Adrenal gland (tissue), 19 donors: ENCODE measurements at places on chromosomes 3 and 15.

GRCh38 chr15:98280284-98280975 is 319.9 kb downstream of the ARRDC4 start:
- no peak for DNase-seq

DNA sequence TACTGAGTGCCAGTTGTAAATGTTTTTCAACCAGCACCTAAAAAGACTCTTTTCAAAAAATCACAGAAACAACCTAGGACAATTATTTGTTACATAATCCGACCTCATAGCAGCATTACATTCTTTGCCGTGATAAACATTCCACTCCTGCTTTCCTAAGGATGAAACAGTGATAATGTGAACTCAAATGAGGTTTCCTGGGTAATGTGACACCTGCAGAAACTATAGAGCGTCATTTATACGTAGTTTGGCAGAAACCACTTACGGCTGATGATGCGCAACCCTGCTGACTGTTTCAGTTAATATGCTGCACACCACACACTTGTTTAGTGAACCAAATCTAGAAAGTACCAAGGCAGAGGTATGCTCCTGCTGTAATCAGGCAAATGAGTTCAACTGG is 55.8 kb downstream of the SEMA6D start:
- DNase-seq = no peak

GRCh38 chr15:63256433-63257274 is 20.8 kb upstream of the APH1B start:
- DNase-seq = no peak

DNA sequence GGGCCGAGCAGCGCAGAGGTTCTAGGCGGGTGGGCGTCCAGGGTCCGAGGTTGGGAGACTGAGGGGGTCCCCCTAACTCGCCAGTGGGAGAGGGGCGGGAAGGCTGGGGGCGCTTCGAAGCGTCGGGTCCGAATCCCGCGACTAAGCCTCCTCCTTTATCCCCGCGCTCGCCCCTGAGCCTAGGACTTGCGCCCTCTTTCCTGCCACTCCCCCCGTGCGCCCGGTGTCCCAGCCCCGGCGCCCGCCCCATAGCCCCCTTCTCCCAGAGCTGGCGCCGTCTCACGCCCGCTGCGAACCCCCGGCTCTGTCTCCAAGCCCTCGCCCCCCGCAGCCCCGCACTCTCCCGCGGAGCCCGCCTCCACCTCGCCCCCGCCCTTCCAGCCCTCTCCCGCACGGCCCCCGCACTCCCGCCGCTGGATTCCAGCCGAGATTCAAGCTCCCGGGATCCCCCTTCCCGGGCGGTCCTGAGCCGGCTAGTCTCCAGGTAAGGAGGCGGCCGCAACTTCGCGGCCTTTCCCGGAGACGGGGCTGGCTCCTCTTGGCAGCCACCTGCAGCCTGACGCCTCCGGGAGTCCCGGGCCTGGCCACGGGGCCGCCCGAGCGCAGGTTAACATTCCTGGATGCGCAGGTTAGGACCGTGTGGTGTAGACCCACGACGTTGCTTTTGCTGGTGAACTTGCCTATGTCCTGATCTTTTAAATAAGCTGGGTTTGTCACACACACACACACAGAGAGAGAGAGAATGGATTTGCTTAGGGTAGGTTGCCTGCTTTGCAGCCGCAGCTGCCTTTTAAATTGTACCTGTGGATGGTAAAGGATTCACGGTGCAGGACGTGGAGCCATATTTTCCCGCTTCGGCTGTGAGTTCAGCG is 563 bp downstream of the PXYLP1 start:
- peak; percentile 51 for DNase-seq

DNA sequence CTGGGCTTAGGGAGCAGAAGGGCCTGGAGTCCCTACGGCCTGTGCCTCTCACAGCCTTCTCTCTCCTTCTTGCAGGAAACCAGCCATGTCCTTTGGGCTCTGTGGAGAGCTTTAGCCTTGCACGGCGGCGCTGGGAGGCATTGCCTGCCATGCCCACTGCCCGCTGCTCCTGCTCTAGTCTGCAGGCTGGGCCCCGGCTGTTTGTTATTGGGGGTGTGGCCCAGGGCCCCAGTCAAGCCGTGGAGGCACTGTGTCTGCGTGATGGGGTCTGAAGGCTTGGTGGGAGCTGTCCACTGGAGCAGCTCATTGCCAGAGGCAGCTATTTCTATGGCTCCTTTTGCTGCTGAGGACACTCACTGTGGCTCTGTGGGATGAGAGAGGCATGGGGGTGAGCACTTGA is 4.1 kb downstream of the KLHDC8B start:
- no peak for DNase-seq

GRCh38 chr3:105594219-105594618 is 227.5 kb downstream of the ALCAM start:
- no peak for DNase-seq

GRCh38 chr3:181885868-181886630 is 174.3 kb downstream of the SOX2 start:
- no peak for DNase-seq

GRCh38 chr3:49683162-49683561 is 6.1 kb downstream of the MST1 start:
- no peak for DNase-seq

DNA sequence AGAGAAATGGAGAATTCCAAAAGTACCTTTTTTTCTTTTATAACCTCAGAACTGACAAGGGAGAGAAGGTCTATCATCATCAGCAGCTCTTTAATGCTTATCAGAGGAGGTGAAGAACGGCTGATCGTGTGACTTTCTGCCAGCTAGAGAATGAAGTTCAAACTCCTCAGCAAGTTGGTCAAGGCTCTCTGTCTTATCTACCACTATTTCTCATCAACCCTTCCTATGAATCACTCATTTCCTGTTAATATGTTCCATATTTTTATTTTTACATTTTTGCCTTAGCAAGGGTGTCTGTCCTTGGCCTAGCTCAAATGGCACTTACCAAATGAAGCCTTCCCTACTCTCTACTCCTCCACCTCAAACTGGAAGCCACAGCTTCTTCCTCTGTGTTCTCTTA is 73.1 kb upstream of the TSPAN3 start:
- DNase-seq = peak; percentile 39

DNA sequence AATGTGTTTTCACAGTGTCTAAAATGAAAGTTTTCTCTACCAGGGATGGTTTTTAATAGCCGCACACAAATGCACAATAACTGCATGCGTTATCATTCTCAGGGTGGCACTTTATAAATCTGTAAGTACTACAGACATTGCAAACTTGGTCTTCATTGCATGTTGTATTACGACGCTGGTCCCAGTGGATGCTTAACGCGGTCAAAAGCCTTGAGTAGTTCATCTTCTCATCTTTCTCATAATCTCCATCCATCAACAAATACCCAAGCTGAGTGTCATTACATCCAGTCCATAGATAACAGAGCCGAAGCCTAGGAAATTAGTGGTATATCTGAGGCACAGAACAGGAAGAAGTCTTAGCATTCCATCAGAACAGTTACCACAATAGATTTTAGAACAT is 72.6 kb downstream of the USF3 start:
- DNase-seq = no peak

DNA sequence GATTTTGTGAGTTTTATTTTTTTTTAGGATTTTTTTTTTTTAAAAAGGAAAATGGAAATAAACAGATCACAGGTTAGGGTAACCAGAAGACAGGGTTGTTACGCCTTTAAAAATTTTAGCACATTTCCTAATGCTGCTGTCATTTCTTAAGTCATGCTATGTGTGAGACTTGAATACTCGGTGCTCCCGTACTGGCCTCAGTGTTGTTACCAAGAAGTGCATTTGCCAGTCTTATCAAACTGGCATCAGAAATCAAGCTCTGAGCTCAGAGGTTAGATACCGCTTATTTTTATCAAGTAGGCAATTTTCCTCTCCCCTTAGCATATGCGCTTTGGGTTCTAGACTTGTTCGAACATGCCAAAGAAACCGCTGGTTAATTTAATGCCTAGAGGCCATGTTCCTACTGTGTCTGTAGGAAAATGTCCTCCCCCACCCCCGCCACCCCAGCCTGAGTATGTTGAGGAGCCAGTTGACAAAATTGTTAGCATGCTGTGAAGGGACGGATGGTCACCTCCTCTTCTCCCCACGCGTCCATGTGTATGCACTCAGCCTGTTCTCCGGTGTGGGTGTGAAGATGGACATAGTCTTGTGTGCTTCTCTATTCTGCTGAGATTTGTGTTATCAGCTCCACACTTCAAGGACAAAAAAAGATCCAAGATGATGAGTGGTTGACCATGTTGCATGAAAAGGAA is 88.9 kb downstream of the ITPR1 start:
- no peak for DNase-seq

- DNase-seq = no peak
Observed at GRCh38 chr15:86526938-86527690, 447.4 kb downstream of the AGBL1 start.

GRCh38 chr15:77143191-77143590 is 72.3 kb upstream of the TSPAN3 start:
- DNase-seq = no peak

DNA sequence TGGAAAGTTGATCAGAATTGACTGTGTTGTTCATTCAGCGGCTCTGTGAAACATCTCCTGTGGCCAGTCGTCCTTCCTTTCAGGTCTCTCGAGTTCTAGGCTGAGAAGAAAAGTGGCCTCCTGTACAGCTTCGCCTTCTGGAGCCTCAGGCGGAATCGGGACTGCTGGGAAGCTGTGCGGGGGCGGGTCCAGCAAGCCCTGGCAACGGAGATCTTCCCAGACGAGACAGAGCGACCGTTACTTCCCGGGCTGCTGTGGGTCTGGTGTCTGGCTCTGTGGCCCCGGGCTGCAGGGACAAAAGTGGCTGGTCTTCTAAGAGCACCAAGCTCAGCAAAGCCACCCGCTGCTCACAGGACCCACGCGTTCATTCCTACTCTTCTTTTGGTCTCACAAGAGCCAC is 88.6 kb upstream of the CACNA2D3 start:
- DNase-seq = no peak

GRCh38 chr3:81249540-81250029 is 511.9 kb downstream of the GBE1 start:
- DNase-seq = no peak

DNA sequence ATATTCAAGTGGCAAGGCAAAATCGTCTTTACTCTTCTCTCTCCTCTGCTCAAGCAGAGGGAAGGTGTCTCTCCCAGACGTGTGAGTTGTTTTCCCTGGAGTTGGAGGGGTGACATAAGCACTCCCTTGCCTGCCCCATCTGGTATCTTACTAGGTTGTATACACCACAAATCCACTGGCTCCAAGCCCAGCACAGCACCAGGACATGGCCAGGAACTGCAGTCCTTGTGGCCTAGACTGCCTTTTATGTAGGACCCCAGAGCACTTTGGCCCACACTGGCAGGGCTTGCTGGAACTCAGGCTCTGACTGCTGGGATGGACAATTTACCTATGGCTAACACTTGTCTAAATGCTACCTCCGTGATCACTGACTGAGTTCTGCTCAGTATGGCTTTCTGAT is 34.0 kb downstream of the DZIP3 start:
- no peak for DNase-seq

DNA sequence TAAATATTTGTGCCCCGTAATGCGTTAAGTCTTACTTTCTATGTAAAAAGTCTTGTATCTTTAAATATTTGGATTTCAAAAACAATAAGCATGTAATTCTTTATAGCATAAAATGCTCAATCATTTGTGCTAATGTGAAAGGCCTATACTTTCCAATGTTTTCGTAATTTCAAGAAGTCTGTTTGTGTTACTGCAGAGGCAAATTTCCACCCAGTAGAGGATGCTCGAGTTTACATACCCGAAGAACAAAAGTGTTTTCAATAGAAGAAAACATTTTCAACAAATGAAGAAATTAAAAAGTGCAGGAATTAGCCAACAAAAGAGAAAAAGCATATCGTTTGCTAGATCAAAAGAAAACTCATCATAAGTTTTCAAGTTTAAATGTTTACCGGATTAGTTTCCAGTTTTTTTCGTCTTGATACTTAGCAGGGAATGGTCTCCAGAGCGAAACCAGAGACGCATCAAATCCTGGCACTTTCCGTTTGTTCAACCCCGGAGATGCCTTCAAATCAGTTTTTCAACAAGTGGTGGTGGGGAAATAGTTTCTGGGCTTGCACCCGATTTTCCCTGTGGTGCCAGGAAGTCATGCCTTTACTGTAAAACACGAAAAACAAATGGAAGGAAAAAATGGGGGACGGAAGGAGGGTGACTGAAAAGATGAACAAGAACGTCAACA is 1.0 kb downstream of the CGGBP1 start:
- DNase-seq = peak; percentile 9

DNA sequence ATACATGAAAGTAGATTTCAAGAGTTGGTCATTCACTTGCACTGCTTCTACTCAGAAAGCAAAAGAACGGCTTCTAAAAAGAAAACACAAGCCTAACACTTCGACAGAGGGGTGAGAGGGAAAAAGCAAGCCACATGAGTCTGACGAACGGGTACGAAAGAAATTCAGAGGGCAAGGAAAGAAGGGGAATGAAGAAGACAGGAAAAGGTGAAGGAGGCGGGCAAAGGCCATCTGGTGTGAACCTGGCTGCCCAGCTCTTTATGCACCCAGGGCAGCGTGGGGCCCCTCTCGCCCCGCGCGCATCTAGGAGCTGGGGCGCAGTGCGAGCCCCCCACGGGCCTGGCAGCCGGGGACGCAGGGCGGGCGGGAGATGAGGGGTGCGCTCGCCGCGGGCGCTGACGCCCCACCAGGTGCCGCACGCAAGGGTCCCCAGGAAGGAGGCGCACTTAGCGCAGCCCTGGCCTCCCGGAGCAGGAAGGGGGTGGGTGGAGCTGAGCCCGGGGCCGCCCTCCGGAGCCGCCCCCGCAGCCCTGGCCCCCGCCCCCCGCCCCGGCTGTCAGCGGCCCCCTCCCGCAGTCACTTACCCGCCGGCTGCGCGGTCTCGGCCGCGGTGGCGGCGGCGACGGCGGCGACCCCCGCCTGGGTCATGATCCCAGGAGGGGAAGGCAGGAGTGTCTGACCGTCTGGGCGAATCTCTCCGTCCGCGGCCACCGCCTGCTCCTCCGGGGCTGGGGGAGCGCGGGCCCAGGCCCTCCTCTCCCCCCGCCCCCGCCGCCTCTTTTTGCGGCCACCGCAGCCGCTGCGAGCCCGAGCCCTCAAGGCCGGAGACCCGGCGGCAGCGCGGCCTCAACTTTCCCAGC is at the start of gene USF3:
USF3 (minus strand) TSS at position 857 of the 860 bp plus-strand sequence. CDS start 21,764 bp downstream, outside the sequence.
- DNase-seq = peak; percentile 70

GRCh38 chr15:34812369-34812768 is 17.0 kb upstream of the ACTC1 start:
- no peak for DNase-seq
